Skin of body (tissue), 3 donors: ENCODE measurements at places on chromosomes 1 and 21.

GRCh38 chr1:185672719-185673360 is 61.4 kb upstream of the HMCN1 start:
- no peak for DNase-seq

GRCh38 chr1:19437891-19438294 is 47.4 kb downstream of the CAPZB start:
- peak; percentile 87 for DNase-seq

DNA sequence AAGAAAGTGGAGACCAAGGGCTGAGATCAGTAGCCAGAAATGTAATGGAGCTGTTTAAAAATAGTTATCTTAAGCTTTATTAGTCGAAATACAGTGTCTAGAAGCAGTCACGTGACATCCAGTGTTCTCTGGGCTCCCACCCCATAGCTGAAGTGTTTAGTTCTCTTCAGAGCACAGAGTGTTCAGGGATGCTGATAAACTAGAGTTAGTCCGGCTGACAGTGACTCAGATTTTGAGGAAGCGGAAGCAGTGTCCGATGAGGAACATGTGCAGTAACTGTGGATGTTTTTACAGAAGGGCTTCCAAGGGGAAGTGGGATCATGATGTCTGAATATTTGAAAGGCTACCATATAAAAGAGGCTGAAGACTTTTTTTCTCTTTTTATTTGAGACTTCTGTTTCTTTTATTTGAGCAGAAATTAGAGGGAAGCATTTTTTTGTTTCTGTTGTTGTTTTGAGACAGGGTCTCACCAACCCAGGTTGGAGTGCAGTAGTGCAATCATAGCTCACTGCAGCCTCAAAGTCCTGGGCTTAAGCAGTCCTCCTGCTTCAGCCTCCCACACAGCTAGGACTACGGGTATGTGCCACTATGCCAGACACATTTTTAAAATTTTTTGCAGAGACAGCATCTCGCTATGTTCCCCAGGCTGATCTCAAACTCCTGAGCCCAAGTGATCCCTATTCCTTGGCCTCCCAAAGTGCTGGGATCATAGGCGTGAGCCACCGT is 124.2 kb downstream of the GALNT2 start:
- DNase-seq = peak; percentile 52

DNA sequence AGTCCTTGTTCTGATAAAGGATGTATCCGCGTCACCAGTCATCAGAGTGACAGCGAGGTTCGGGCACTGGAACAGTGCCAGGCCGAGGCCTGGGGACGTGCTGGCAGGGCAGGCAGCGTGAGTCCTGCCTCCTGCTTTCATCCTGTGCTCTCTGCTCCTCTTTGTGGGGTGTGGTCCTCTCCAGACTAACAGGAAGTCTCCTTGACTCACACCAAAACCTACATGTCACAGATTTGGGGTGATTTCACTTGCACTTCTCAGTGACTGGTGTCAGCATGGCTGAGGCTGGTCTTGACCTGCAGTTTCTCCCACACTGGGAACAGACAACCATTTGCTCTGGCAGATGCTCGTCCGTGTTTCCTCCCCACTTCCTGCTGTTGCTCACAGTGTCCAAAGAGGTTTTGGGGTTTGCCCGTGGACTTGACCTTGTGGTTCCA is 8.8 kb upstream of the NLRP3 start:
- DNase-seq = no peak

DNA sequence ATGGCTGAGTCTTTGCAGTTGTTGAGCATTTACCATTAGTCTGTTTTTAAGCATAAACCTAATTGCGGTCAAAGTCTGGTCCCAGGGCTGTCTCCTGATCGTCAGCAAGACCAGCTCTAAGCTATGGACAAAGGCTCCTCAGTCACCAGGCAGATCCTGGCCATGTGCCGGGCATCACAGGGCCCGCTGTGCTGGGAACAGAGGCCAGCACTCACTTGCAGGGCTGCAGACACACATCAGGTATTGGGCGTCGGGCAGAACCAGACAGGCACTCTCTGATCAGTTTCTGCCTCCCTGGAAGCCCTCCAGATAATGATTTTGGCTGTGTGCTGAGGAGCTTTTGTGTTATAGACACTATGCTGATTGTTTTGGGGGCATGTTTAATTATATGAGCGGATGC is 26.6 kb downstream of the TMEM51 start:
- DNase-seq = no peak
